Foreskin melanocyte (primary cell): ENCODE measurements at places on chromosomes 5 and 9.

DNA sequence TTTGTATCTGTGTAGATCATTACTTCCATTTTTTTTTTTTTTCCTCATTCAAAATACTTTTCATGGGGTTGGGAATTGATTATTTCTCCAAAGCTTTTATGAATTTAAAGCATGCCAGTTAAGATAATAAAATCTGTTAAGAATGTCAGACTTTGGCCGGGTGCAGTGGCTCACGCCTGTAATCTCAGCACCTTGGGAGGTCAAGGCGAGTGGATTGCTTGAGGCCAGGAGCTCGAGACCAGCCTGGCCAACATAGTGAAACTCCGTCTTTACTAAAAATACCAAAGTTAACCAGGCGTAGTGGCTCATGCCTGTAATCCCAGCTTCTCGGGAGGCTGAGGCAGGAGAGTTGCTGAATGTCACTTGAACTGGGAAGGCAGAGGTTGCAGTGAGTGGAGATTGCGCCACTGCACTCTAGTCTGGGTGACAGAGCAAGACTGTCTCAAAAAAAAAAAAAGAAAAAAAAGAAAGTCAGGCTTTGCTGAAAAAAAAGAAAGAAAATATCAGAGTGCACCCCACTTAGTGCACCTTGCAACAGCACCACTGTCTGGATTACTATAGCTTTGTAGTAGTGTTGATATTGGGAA, 18.5 kb downstream of the TBC1D2 start:
- DNase-seq = no peak

DNA sequence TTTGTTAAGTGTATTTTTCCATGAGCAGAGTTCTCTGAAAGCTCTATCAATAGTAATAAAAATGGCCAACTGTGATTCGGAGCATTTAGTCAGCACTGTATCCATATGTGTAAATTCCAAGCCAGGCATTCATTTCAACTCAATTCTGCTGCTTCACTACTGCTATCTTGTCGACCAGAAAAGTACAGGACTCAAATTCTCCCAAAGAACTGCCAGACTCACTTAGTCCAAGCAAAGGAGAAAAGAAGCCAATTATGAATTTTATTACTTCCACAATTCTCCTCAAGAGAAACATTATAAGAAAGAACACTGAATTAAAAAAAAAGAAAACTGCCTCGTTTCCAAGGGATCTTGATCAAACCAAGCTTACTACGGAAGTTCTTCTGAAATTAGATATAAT, 906.3 kb upstream of the DMAC1 start:
- no peak for DNase-seq

GRCh38 chr9:14433351-14434157, 119.6 kb upstream of the NFIB start:
- DNase-seq = peak; percentile 50

DNA sequence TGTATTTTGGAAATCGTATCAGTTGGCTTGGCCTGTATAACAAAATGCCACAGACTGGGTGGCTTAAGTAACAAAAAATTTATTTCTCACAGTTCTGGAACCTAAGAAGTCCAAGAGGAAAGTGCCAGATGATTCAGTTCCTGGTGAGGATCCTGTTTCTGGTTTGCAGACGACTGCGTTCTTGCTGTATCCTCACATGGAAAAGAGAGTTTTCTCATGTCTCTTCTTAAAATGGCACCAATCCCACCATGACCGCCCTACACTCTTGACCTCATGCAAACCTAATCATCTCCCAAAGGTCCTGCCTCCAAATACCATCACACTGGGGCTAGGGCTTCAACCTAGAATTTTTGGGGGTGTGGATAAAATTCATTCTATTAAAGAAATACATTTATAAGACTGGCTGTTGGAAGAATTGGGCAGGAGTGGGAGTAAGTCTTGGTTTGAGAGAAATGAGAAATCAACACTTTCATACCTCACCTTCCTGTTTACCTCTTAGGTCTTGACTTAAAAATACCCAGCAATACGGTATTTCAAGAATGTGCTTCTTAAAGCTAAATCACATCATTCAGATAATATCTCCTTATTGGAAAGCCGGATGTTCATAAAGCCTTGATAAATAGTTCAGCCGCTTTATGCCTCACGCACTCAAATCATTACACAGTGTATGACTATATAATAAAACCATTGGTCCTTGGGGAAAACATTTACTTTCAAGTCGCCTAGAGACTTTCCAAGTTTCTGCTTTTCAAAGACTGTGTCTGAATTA, 28.7 kb downstream of the PTTG1 start:
- DNase-seq = no peak

- no peak for DNase-seq
Observed at GRCh38 chr9:107784235-107784958, 294.8 kb upstream of the KLF4 start.

GRCh38 chr9:121038804-121039203, 11.3 kb downstream of the C5 start:
- no peak for DNase-seq

DNA sequence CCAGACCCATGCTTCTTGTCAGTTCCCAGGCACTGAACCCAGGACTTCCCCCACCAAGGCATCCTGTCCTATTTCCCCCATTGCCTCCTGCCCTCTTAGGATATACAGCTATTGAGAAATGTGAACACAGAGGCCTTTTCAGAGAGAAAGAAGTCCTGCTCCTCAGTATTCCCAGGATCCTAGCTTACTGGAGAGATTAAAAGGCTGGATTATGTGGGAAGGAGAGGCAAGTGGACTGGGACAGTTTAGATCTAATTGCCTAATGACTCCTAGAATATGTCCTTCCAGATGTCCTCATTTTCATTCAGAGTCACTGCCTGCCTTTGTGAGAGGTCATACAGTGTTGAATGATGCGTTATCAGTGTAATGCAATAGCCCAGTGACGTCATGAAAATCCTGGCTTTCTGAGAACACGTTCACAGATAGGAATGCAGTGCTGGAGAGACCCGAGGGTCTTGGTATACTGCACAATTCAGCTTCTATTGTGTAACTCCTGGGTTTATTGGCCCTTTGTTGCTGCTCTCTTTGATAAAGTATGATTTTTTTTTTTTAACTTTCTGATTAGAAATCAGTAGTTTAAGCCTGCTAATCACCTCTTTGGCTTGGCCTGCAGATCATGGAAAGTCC, 26.2 kb downstream of the WWC1 start:
- peak; percentile 40 for DNase-seq
